ENCODE measurements at places on chromosomes 6 and 20. TPM values are rescaled to one million over a fixed set of nuclear protein-coding genes. Genes with fewer than 3 reads are reported as not detected.

- DNase-seq, result peak; percentile 80
Measured at GRCh38 chr20:10239954-10240353, 21.3 kb downstream of the SNAP25 start.

The CLPSL1 gene
- total RNA-seq, result 0.49 TPM

DNA sequence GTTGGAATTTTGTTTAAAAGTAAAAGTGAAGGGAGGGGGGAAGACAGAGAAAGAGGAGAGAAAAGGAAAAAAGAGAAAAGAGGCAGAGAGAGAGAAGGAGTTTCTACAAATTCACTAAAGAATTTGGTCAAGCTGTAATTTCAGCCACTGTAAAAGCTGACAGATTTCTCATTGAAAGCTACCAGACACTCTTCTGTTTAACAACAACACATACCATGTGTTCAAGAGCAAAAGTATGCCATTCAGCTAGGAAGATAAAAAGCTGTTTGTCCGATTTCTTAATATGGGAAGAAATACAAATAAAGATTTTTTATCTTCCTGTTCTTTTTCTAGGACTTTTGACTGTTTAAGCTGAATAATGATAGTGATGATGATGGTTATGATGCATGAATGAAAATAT is 204.8 kb upstream of the RSPO3 start:
- no peak for DNase-seq

The FOXA2 gene
- 35.6 TPM for total RNA-seq

GRCh38 chr6:25064006-25064405 is 128.2 kb upstream of the RIPOR2 start:
- DNase-seq, result no peak

The PI3 gene
- total RNA-seq, result not detected

GRCh38 chr6:116511424-116512110 is at the start of gene CALHM5:
TSS of gene CALHM5 (plus strand) at chr6:116511639. CDS start at chr6:116511697, 58 bp downstream.
- peak; percentile 18 for DNase-seq

The GPR31 gene
- total RNA-seq, result not detected

The CAPN11 gene
- 0.95 TPM for total RNA-seq

The DUSP15 gene
- 2.8 TPM for total RNA-seq

The NOTCH4 gene
- total RNA-seq, result 14.9 TPM

Measured in mucosa of gallbladder (tissue), 1 donor.